Transverse colon (tissue), 4 donors: ENCODE measurements at places on chromosomes 12 and 14.

- DNase-seq = no peak
These were observed 154.4 kb downstream of the RPAP3 start for GRCh38 chr12:47551426-47551851.

GRCh38 chr14:100317912-100318808 lies 5.0 kb upstream of the SLC25A47 start:
- peak; percentile 78 for DNase-seq

DNA sequence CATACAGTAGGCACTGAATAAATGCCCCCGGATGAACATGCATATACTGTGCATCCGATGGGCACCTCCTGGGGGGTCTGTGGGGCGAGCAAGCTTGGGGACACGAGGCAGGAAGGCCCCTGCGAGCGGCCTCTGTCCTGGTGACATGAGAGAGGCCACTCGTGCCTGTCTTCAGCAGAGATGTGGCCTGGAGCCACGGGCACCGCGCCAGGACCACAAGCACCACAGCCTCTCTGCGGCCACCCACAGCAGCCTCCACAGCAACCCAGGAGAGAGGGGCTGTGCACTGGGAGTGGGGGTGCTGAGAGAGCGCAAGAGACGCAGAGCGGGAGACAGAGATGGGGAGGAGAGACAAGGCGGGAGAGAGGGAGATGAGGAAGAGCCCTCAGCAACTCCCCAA lies 118.5 kb downstream of the RFLNA start:
- DNase-seq = no peak

DNA sequence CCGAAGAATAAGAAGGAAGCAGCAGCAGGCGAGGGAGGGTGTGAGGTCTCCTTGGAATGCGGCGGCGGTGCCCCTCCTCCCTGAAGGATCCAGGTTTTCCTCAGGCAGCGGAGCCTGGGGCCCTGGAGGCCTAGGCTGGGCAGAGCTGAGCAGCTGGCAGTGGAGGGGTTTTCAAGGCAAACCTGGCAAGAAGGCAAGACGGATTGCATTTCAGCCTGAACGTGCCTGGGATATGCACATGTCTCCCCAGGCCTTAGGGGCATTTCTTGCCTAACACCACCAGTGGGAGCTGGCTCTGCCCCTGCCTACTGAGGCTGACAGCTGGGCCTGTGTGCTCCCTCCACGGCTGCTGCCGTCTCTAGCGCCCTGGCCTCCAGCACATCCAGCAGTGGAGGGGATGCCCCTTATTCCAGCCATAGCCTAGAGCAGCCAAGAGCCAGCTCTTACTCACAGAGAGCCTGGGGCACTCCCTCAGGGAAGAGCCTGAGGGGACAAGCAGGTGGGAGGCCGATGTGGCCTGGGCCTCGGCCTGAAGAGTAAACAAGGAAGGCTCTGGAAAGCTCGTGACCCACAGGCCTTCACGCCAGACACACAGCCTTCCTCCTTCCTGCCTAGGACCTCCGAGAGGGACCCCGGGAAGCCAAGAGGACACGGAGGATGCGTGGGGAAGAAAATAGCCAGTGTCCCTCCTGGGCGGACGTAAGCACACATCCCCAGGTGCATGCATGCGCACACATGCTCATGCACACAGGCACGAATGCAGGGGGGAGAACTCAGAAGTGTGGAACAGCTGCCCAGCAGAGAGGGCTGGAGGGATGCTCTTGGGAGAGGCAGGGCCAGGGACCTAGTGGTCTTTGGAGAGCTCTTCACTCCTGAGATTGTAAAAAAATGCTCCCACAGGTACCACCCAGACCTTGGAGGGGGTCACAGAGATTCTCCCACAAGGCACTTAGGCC lies 23.0 kb upstream of the EIF2B2 start:
- no peak for DNase-seq

GRCh38 chr12:95136598-95136997 lies 63.2 kb upstream of the NR2C1 start:
- no peak for DNase-seq

DNA sequence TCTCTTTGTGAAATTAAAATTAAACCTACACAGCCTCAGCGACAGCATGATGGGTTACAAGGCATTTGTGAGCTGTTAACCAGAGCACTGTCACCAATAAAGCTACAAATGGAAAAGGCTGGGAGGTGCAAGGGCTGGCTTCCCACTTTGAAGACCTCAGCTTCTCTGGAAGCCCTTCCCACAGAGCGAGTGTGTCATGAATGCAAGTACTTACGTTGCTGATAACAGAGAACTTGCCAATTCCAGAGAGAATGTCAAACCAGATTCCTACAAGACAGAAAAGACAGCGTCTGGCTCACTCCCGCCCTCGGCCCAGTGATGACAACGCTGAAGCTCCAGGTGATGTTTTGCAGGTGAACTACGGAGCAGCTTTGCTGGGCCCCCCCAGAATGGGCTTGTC lies 145.8 kb downstream of the NTF3 start:
- no peak for DNase-seq

DNA sequence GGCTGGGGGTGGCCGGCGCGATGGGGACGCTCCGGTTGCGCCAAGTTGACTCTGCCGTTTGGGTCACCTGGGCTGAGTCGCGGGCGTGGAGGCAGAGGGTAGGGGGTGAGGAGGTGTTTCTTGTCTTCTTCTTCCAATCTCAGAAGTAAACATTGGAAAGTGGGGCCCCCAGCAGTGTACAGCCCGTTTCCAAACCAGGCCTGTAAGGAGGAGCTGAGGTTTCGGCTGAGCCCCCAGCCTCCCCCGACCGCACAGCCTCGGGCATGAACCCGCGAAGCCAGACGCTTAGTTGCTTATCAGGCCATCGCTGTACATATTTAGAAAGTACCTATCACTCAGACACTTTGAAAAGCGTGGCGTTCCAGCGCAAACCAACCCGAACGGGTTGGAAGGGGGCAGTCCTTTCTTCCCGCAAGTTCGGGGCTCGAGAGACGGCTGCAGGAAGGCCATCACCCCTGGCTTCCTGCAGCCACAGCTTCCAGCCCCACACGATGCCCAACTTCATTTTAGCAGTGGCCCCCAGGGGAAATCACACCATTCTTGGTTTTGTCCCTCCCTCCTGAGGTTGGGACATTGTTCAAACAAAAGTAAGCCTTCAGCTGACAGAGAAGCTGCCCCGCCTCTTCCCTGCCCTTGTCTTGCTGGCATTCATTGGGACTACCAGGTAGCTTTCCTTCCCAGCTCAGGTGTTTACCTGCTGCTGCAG lies 164.1 kb downstream of the ZFP36L1 start:
- DNase-seq = peak; percentile 60

GRCh38 chr12:54564768-54565167 lies 15.4 kb downstream of the PDE1B start:
- no peak for DNase-seq

- no peak for DNase-seq
These were observed 25.1 kb downstream of the STX2 start for GRCh38 chr12:130813949-130814348.

DNA sequence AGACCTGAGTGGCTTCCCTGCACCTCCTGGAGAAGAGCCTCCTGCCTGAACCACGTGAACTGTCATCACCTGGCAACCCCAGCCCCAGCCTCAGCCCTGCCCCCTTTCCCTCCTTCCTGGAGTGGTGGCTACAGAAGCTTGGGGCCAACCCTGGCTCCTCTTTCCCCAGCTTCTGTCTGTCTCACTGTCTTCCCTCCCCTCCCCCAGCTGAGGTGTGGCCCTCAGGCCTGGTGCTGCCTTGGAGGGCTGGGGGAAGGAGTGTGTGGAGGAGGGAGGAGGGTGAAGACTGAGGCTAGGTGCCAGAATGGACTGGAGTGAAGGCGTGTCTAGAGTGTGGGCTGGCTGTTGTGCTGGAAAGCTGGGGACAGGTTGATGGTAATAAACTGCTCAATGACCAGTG lies 9.7 kb downstream of the NFATC4 start:
- no peak for DNase-seq

GRCh38 chr12:9674226-9674590 lies 4.7 kb downstream of the CLEC2D start:
- DNase-seq = peak; percentile 44

DNA sequence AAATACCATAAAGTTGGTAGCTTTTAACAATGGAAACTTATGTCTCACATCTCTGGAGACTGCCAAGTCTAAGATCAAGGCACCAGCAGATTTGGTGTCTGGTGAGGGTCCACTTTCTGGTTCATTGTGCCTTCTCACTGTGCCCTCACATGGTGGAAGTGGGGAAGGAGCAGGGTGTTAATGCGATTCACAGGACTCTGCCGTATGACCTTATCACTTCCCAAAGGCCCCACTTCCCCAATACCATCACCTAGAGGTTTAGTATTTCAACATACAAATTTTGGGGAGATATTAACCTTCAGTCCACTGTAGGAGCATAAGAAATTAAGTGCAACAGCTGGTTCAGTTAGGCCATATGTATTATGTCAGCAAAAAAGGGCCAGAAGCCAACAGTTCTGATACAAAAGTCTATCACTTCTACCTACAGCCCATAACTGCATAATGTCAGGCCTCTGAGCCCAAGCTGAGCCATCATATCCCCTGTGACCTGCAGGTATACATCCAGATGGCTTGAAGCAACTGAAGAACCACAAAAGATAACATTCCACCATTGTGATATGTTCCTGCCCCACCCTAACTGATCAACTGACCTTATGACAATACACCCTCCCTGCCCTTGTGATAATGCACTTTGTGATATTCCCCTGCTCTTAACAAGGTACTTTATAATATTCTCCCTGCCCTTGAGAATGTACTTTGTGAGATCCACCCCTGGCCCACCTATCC lies 24.7 kb downstream of the DDHD1 start:
- no peak for DNase-seq

GRCh38 chr14:96320605-96321004 lies 42.5 kb downstream of the ATG2B start:
- no peak for DNase-seq

GRCh38 chr14:61609191-61609843 lies 86.0 kb upstream of the HIF1A start:
- no peak for DNase-seq

- no peak for DNase-seq
These were observed 4.8 kb downstream of the YBX3 start for GRCh38 chr12:10718279-10718821.

DNA sequence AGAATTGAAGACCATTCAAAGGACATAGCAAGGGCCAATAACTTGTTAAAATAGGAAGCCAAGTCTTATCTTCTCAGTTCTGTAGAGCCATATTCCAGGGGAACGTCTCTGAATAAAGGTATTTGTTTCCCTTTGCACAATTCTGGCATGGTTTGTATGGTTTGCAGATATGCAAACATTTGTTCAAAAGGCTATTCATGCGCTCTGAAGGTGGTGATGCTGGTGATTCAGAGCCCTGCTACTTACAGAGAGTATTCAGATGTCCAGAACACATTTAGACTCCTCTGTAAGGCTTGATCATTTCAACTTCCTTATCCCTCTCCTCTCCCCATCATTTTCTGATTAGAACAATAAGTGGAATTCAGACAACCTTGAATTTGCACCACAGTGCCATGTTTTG lies 35.9 kb downstream of the SLC4A8 start:
- DNase-seq = no peak

DNA sequence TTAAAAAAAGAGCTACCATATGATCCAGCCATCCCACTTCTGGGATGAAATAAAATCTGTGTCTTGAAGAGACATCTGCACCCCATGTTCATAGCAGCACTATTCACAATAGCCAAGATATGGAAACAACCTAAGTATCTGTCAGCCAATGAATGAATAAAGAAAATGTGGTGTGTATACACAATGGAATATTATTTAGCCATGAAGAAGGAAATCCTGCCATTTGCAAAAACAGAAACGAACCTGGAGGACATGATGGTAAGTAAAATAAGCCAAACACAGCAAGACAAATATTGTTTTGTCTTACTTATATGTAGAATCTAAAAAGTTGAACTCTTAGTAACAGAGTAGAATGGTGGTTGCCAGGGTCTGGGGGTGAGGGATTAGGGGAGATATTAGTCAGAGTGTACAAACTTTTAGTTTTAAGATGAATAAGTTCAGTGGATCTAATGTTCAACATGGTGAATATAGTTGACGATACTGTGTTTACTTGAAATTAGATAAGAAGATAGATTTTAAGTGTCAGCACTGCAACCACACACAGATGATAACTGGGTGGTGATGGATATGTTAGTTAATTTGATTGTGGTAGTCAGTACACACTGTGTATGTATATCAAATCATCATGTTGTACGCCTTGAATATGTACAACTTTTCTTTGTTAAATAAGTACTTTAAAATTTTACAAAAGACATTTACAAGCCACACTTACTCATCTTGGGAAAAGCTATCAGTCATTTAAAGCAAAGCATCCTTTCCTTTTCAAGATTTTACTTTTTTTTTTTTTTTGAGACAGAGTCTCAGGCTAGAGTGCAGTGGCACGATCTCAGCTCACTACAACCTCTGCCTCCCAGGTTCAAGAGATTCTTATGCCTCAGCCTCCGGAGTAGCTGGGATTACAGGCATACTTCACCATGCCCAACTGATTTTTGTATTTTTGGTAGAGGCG lies 89.9 kb downstream of the BICD1 start:
- DNase-seq = no peak

GRCh38 chr12:79537675-79538074 lies 153.1 kb downstream of the PAWR start:
- no peak for DNase-seq

DNA sequence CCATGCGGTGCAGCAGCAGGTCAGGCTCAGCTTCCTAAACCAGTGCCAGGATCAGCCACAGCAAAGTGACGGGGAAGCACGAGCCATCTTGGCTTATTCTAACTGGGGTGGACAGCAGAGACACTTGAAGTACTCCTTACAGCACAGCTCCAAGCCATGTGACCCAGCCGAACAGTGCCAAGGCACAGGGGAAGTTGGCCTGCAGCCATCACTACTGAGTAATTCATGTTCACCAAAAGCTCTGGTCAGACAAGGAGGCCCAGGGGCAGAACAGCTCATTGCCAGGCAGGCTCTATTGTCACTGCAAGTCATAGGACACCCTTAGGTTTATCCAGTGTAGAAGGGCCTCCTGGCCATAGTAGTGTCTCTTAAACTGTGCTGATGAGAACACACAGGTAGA lies 23.4 kb upstream of the SLC35F4 start:
- DNase-seq = no peak

GRCh38 chr14:36134038-36134437 lies 42.5 kb downstream of the PTCSC3 start:
- DNase-seq = no peak

DNA sequence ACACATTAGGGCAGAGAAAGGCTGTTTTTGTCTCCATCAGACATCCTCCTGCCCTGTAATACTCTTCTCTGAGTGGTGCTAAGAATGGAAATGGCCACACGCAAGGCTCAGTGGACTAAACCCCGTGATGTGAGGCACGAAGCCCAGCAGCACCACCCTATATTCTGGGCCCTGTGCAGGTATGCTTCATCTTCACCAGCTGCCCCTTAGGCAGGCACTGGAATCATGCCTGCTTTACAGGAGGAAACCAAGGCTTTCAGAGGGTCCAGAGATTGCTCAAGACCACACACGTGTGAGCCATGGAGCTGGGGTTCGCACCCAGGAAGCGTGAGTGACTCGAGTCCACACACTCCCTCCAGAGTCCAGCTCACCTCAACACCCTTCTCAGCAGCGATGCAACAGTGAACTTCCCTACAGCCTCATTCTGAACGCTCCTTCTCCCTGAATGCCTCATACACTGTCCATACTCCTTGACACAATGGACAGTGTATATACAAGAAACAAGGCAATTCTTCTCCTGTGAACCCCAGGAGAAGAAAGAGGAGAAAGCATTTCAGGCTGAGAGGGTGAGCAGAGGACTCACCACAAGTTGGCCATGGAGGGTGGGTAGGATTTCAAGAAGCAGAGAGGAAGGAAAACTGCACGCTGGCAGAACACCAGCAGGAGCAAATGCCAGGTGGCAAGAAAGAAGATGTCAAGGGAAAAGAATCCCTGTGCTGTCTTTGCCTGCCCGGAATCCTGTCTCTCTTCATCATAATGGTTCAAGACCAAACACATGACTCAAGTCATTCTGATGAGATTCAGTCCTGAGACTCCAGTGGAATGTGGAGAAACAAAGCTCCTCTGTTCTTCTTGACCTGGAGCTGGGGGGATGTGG lies 39.1 kb downstream of the NT5DC3 start:
- DNase-seq = no peak
